Activated T-helper 2 cell treated with anti-CD3 and anti-CD28 coated beads, Interferon-gamma antibody, Interleukin-2, Interleukin-4, amounts not matched to agents 10 μg/mL and 5 μg/mL and 100 μg/mL, durations not matched to agents 14 hours and 24 hours and 36 hours (primary cell): ENCODE measurements at places on chromosomes 7 and 10. TPM values are rescaled to one million over a fixed set of nuclear protein-coding genes. Genes with fewer than 3 reads are reported as not detected.

DNA sequence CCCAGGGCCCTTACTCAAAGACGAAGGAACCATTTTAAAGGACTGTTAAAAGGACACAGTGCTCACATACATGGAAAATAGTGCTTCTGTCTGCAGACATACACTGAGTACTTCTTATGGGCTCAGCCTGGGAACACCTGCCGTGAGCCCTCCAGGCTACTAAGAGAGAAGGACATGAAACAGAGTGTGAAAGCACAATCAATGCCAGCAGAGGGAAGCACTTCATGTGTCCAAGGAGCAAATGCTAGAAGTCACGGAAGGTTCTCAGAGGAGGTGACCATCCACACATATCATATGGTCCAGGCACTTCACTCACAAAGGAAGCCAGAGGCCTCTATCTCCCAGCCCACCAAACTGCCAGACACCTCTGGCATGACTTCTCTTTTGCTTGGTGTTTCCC, 15.5 kb downstream of the ELMO1 start:
- peaks cover 11% of the 10 kb centered on the region for H3K36me3 ChIP-seq
- H3K27me3 ChIP-seq, result peaks cover 5% of the 10 kb centered on the region
- no peak overlapping the region for H3K27ac ChIP-seq
- peaks cover 25% of the 10 kb centered on the region for H3K4me1 ChIP-seq
- no peak overlapping the region for H3K4me3 ChIP-seq

GRCh38 chr10:49679480-49679893, at the start of gene C10orf53:
Gene C10orf53, plus strand, starts transcription at chr10:49679651. Its CDS starts 47 bp downstream, at chr10:49679698.
- no peaks in the 10 kb centered on the region for H3K36me3 ChIP-seq
- DNase-seq, result peak; percentile 40
- no peak within 1 kb of the TSS for H3K4me3 ChIP-seq
- no peak within 1 kb of the TSS for H3K27ac ChIP-seq

- no peak for DNase-seq
- H3K27ac ChIP-seq, result no peak overlapping the region
- H3K4me3 ChIP-seq, result no peak overlapping the region
- H3K4me1 ChIP-seq, result no peaks in the 10 kb centered on the region
- no peaks in the 10 kb centered on the region for H3K36me3 ChIP-seq
Measured at GRCh38 chr10:786633-787474, 97.4 kb upstream of the DIP2C start.

GRCh38 chr10:100766693-100767421, 21.5 kb downstream of the PAX2 start:
- no peak overlapping the region for H3K4me3 ChIP-seq
- H3K27me3 ChIP-seq, result peaks cover 48% of the 10 kb centered on the region
- no peaks in the 10 kb centered on the region for H3K36me3 ChIP-seq
- H3K4me1 ChIP-seq, result no peaks in the 10 kb centered on the region

Gene BMPER
- not detected in 2 replicates for total RNA-seq
